ENCODE measurements at places on chromosomes 3 and 15.

GRCh38 chr3:181354140-181354539, 357.6 kb upstream of the SOX2 start:
- DNase-seq, result no peak

- DNase-seq, result no peak
Measured at GRCh38 chr15:38506997-38507396, 53.1 kb downstream of the FAM98B start.

DNA sequence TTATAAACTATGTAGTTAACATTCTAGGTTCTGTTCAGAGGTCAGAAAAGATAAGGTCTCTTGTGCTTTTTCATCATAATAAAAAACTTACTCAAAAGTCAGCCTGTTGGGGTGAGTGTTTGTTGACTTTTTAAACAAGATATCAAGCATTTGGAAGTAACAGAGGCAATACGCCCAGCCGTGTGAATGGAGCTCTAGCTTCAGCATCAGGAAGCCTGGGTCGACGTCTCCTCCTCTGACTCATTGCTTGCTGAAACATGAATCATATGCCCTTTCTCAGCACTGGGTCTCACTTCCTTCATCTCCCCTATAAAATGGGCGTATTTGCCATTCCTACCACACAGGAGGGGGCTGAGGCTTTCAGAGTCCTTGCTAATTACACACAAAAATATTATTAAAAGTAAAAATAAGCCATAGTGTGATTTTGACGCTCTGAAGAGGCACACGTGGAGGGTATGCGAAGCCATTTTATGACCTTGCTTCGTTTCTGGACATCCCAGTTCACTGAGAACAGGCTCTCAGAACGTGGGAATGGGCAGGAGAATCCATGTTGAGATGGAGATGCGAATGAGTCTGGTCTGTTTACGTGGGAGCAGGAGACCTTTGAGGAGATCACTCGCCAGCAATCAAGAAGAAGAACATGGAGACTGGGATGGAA, 220.8 kb upstream of the TPRG1 start:
- DNase-seq, result no peak

DNA sequence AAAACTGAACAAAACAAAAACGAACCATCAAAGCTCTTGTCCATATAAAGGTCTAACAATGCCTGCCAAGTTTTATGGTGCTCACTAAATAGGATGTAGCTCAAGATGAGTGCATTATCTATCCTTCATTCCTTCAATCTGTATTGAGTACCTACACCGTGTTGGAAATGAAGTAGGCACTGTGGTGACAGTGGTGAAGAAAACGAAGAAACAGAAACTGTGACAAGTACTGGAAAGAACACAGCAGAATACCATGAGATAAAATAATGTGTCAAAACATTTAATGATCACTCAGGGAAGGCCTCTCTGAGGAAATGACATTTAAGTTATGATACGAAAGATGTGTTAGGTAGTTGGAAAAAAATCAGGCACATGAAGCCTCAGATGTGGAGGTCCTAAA, 36.2 kb downstream of the CBLB start:
- no peak for DNase-seq

DNA sequence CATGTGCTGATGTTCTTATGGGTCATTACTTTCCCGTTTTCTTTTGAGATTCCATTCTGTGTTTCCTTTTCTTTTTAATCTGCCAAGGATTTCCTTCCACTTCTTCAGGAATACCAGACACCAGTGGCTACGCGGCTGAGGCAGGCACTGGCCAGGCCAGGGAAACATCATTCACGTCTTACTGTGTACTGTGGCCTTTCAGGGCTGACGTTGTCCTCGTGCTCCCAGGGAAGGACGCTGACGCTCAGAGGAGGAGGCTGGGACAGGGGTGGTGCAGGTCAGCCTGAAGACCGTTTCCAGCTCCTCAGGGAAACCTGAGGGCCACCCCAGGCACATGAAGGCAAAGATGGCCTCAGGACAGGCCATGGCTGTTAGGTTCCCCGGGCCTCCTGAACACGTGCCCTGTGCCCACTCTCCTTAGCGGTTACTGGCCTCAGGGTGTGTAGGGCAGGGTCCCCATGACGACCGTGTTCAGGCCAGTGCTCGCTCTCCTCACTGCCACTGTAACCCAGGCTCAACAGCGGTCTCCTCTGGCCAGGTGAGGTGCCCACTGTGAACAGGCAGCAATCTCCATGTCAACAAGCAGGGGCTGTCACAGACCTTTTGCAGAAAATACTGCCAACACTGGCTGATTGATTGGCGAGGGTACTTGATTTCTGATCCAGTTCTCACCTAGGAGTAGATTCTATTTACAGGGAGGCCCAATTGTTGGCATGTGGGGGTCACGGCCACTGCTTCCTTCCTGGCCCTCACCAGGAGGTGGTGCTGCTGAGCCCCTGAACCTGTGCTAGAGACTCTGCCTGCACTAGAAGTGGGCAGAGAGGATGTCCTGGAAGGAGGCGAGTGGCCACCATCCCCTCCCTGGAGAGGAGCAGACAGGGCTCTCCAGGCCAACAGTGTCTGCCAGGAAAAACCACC, 169.5 kb downstream of the ATP10A start:
- peak; percentile 88 for DNase-seq

DNA sequence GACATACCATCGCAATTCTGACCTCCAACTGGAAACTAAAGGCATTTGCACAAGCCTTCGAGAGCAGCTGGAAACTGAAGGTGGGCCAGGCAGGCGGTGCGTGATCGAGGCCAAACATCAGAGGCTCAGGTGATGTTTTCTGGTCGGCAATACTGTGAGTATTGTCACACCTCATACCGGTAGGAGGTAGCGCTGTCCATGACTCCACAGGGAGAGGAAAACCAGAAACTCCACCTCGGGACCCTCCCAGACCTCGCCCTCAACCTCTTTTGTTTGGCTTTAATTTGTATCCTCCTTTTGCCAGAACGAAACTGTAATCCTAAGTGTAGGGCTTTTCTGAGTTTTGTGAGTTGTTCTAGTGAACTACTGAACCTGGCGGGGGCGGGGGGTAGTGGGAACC, 43.6 kb downstream of the LDHAL6B start:
- DNase-seq, result no peak

DNA sequence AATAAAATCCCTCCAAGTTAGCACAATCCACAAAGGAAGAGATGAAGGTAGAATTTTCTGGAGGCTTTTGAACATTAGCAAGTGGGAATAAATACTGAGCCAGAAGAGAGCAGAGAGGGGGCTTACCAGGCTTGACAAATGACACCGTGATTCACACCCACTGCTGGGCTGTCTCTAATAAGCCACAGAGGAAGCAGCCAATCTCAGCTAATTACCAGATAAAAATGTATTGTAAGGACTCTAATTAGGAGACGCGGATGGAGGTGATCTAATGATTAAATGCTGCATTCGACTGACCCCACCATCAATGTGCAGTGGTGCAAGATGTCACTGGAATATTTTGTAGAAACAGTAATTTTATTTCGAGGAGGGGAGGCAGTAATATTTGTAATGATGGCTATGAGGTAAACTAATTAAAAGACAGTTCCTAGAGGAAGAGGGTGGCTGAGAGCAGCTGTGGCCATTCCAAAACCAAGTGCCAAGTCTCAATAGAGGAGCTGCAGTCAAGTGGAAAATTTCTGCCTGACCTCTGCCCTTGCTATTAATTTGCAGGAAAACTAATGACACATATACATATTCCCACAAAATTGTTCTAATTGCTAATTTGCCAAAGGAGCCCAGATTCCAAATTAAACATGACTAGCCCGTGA, 602.2 kb downstream of the FOXP1 start:
- no peak for DNase-seq

DNA sequence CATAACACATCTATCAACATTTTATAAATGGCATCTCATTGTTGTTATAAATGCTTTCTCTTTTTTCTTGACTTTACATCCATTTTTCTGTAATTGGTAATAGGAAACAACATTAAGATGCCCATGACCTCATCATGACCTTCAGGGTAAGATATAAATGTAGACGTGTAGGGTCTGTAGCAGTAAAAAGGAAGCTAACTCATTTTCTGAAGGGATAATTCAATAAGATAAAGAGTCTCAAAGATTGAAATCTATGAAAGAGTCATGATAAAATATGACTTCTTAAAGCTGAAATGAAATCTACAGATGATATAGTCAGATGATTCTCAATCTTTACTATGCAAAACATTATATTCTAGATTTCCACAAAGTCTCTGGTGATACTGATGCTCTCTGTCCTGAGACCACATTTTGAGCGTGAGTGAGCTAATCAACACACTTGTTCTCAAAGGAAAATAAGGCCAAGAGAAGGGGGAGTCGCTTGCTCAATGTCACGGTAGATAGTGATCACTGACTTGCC, 38.5 kb downstream of the TPRG1 start:
- no peak for DNase-seq

DNA sequence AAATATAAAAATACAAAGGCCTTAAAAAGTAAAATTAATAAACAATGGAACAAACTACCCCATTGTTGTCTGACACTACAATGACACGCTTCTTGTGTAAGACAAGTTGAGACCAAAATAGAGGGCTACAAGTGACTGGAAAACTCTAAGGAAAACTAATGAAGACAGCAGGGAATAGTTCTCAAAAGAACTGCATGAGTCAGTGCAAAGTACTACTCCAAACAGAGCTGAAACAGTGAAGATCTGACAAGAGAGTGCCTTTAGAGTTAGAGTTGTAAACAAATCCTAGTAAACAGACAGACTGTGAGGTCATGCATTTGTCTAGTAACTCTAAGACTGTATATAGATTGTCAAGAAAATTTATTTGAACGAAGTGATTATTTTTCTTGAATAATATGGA, 233.9 kb downstream of the BBX start:
- DNase-seq, result no peak

- no peak for DNase-seq
Measured at GRCh38 chr3:97464035-97464434, 300.5 kb upstream of the ARL6 start.

GRCh38 chr3:88433568-88433967, 283.8 kb downstream of the C3orf38 start:
- no peak for DNase-seq

DNA sequence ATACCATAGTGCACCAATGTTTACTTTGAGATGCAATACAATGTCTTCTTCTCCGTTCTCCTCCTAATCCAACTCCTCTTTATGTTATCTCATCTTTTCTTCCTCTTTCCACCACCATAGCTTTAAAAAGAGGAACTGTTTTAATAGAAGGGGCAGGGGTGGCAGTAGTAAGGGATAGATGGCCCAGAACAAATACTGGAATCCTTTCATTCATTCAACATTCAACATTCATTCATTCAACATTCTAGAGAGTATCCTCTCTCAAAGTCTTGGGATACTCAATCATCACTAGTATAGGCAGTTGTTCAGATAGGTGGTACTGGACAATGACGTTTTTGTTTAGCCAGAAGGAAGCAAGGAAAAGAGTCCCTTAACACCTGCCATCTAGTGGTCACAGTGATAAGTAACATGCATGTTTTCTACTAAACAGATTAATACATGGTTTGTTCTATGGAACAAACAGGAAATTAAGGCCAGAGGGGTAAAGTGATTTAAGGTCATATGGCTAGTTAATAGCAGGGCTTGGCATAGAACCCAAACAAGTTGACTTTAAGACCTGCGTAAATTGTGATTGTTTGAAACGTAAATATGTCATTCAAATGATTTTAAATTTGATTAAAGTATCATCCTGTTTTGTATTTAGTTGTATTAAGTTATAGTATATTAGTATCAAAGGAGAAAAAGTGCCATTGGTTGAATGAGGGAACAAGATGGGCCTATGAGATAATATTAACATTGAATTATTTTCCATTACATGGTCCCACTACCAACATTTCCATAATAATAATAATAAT, 26.9 kb upstream of the EHHADH start:
- no peak for DNase-seq

- DNase-seq, result no peak
Measured at GRCh38 chr3:30648670-30649357, 42.4 kb downstream of the TGFBR2 start.

DNA sequence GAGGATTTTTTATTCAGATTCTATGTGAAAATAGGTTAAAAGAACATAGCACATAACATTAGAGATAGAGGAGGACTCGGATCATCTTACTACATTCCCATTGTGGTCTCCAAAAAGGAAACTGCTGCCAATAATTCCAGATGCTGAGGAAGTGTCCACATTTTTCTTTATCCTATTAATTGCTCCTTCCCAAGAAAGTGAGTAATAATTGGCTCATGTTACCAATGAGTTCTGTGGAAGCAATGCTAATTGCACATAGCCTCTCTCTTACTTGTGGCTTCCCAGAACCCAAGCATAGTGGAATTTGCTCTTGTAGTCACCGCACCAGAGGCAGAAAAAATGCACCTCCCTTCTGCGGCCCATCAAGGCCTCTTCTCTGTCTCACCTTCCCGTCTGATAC, 208.4 kb downstream of the PLOD2 start:
- no peak for DNase-seq

- no peak for DNase-seq
Measured at GRCh38 chr15:101684384-101684783, 32.2 kb upstream of the TM2D3 start.

GRCh38 chr3:112335434-112335781, 2.5 kb downstream of the CD200 start:
- no peak for DNase-seq

- DNase-seq, result no peak
Measured at GRCh38 chr3:54836871-54837270, 91.0 kb downstream of the LRTM1 start.

- DNase-seq, result no peak
Measured at GRCh38 chr15:86413191-86413590, 333.5 kb downstream of the AGBL1 start.

GRCh38 chr3:44252332-44252959, 10.8 kb downstream of the TOPAZ1 start:
- DNase-seq, result no peak

GRCh38 chr3:188185717-188186251, 31.8 kb downstream of the LPP start:
- no peak for DNase-seq

DNA sequence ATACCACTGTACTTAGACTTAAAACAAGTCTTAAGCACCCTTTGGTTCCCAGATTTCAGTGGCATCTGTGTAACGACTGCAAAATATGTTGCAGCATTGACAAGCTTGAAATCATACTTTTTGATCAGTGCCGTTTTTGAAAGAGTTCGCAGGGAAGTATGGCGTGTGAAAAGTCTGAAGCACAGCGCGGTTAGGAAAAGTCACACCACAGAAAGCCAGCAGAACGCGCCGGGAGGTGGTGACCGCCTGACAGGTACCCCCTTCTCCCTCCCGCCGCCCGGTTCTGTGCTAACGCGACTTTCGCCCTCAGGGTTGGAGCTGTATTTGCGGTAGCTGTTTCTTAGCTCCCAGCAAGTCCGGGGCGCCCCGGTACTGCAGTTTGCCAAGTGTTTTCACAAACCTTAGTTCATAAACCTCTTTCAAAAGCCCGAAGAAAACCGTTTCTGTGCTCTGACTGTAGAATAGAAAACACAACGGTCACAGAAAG, 481 bp upstream of the CRYBG3 start:
- DNase-seq, result peak; percentile 83

GRCh38 chr15:31084176-31084575, 17.3 kb downstream of the TRPM1 start:
- no peak for DNase-seq
